ENCODE measurements at places on chromosomes 7 and 10.

DNA sequence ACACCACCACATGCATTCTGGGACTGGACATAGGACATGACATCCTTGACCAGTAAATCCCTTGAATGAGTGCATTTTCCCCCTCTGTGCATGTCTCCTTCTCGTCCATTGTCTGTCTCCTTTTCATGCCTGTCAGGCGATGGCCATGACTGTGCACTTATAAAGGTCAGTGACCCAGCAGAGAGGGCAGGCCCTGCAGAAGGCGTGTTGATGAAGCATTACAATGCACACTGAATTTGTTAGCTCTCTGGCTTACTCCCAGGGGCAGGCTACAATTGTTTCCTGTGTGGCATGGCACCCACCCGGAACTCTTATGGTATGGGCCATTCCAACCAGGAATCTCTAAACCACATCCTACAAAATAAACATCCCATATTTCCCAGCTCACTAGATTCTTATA is 71.1 kb downstream of the SAMD9 start:
- DNase-seq = no peak

DNA sequence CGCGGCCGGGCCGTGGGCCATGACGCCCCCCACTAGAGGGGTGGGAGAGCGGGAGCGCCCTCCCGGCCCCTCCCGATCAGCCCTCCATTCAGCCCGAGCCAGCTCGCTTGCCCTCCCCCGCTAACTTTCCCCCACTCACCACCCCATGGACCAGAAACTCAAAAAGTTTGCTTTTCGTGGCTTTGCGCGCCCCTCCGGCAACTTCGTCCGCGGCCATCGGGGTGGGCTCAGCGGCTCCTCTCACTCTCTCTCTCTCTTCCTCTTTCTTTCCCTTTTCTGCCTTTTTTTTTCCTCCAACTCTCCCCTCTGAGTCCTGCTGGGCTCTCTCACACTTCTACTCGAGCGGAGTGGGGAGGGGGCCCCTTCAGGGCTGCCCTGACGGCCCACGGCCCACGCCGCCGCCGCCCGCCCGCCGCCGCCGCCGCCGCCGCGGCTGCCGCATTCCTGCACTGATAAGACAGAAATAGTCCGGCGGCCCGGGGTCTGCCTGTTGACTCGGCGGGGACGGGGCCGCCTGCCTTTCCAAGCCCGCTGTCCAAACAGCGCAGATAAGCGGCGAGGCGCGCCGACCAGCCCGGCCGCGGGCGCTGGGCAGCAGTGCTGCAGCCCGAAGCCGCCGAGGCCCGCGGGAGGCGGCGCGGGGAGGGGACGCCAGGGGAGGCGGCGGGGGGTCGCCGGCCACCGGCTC is at the start of gene SMARCD3:
SMARCD3 (minus strand) TSS at position 349 of the 688 bp plus-strand sequence; CDS start at position 217, 132 bp downstream.
- DNase-seq = no peak

- DNase-seq = no peak
Observed at GRCh38 chr10:6721480-6721879, 141.4 kb upstream of the PRKCQ start.

GRCh38 chr10:127648885-127649284 is 88.1 kb upstream of the FOXI2 start:
- DNase-seq = no peak

DNA sequence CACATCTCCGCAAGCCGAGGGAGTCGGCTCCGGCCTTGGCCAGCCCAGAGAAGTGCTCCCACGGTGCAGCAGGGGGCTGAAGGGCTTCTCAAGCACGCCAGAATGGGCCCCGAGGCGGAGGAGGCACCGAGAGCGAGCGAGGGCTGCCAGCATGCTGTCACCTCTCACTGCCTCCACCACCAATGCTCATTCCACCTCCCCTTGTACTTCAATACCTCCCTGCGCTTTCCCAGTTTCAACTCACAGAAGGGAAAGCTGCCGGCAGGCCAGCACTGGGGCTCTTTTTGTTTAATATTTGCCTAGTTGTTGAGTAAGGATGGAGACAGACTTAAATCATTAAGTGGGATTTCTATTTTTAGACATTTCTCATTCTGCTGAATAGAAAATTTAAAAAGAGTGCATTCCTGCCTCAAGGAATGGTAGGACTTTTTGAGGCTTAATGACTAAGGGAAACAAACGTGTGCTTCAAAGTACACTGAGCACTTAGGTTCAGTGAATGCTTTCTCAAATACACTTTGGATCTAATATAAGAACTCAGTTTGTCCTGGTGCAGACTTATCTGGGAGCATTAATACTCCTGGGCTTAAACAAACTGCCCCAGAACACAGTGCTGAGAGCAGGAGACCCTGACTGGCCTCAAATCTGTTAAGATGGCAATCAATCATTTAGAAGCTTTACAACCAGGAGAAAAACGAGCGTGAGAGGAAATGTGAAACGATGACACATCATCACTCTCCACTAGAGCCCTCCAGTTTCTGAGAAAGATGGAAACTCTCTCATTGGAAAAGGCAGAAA is 131.2 kb downstream of the RALA start:
- DNase-seq = no peak

All from CD8-positive, alpha-beta memory T cell (primary cell).